Iris pigment epithelial cell (primary cell): ENCODE measurements at places on chromosomes 2 and 18.

GRCh38 chr2:55775828-55776227, 82.2 kb upstream of the PNPT1 start:
- no peak for DNase-seq

GRCh38 chr2:189783927-189784867, at the start of the genes ORMDL1 and PMS1:
ORMDL1 (minus strand) TSS chr2:189784339; CDS start chr2:189782595, 1,744 bp downstream.
PMS1 (plus strand) TSS chr2:189784450; CDS start chr2:189791810, 7,360 bp downstream.
- DNase-seq: peak; percentile 97

DNA sequence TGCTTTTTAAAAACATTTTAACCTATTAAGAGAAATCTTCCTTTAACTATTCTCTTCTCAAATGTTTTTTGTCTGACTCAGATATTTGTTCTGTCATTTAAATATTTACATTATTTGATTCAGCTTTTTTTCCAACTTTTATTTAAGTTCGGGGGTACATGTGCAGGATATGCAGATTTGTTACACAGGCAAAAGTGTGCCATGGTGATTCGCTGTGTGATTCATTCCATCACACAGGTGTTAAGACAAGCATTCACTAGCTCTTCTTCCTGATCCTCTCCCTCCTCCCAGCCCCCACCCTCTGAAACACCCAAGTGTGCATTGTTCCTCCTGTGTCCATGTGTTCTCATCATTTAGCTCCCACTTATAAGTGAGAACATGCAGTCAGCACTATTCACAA, 19.4 kb downstream of the SP100 start:
- DNase-seq: no peak

DNA sequence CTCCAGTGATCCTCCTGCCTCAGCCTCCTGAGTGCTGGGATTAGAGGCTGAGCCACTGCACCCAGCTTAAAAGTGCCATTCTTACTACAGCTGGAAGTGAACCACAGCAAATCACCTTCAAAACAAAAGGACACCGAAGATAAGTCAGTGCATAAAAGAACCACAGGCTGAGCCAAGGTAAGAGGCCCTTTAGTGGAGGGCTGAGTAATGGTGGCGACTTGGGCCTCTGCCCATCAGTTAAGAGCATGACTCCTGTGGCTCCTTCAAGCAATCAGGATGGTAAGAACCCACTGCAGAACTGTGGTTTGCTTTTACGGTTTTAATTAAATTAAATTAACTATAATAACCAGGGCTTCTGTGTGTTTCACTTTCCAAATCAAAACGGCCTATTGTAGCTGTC, 75.1 kb downstream of the CTAGE1 start:
- DNase-seq: peak; percentile 86

GRCh38 chr2:49845021-49845420, 690.7 kb upstream of the FSHR start:
- no peak for DNase-seq

GRCh38 chr18:23146861-23147469, 11.7 kb downstream of the CABLES1 start:
- DNase-seq: no peak

- DNase-seq: peak; percentile 77
These were observed 42.0 kb downstream of the CCDC148 start for GRCh38 chr2:158414538-158414937.

GRCh38 chr2:73408198-73408597, 22.6 kb downstream of the ALMS1 start:
- peak; percentile 32 for DNase-seq

- no peak for DNase-seq
These were observed 245.4 kb downstream of the RAD51AP2 start for GRCh38 chr2:17272652-17273525.
